Muscle of back (tissue), 13 donors: ENCODE measurements at places on chromosomes 5 and 9.
A peak's percentile ranks its signal among the peaks of the same experiment; 100 is the strongest.

- DNase-seq, result no peak
Observed at GRCh38 chr5:68176802-68177479, 38.6 kb upstream of the PIK3R1 start.

- no peak for DNase-seq
Observed at GRCh38 chr9:87249029-87249428, 248.6 kb upstream of the DAPK1 start.

DNA sequence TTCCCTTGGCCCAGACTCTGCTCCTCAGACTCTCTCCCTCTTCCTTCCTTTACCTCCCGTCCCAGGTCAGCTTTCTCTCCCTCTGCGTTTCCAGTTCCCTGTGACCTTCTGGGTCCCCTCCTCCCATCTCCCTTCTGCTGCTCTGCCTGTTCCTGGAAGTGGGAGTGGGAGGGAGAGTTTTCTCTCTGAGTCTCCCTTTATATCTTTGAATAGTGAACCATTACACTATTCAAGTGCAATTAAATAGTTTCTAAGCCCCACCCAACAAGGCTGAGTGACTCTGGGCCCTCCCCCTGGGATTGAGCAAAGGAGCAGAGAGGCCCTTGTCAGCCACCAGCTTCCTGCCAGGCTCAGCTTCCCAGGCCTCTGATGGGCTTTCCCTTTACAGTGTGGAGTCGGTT lies 34.8 kb downstream of the THBS4 start:
- peak; percentile 26 for DNase-seq

GRCh38 chr9:136544964-136545691 lies 720 bp downstream of the NOTCH1 start:
- DNase-seq, result no peak

- peak; percentile 12 for DNase-seq
Observed at GRCh38 chr9:115327436-115328122, 209.6 kb upstream of the TNC start.
